Stimulated activated CD8-positive, alpha-beta memory T cell treated with anti-CD3 and anti-CD28 coated beads, Interleukin-4, amount 100 ng/mL, for 4 hours (primary cell): ENCODE measurements at places on chromosomes 5 and 9.

DNA sequence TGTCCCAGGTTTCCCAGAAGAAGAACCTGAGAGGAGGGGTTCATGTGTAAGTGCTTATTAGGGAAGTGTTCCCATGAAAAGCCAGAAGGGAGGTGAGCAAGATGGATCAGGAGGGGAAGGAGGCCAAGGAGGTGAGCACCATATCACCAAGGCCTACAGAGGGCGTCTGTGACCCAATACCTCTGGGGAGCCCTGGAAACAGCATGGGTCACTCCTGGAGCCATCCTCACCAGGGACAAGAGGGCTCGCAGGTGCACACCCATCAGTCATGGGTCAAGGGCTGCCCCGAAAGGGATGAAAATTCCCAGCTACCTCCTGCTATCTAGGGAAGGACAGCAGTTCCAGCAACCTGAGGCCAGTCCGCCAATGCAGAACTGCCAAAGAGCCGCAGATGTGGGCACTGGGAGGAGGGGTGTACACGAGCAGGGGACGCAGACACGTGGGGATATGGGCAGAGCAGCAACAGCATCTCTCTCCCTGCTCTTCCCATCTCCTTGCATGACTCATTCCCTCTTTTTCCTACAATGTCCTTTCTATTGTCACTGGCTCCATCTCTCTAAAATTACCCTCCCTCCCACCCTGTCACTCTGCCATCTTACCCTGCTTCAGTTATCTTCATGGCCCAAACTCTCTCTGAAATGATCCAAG lies 167.6 kb upstream of the FSTL4 start:
- no peak for DNase-seq

DNA sequence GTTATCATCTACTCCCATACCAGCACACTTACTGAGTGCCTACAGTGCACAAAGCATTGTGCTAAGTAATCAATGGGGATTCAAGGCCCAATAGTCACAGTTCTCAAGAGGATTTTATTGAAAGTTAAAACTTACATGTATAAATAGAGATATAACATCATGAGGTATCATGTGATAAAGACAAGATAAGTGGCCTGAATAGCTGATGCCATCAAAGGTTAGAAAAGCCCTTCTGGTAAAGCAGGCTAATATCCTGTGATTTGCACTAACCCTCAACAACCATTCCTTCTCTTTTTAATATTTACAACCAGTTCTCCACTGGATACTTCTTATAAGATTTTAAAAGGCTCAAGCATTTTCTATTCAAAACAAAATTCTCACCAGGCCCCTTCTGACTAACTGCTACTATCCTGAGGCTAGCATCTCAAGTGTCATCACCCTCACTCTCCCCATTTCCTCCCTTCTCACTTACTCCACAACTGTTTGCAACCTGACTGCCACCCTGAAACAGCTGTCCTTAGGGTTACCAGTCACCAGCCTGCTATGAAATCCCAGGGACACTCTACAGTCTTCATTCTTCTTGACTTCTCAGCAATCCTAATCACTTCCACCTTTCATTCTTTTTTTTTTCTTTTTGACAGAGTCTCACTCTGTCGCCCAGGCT lies 377.9 kb downstream of the ENC1 start:
- DNase-seq: no peak

DNA sequence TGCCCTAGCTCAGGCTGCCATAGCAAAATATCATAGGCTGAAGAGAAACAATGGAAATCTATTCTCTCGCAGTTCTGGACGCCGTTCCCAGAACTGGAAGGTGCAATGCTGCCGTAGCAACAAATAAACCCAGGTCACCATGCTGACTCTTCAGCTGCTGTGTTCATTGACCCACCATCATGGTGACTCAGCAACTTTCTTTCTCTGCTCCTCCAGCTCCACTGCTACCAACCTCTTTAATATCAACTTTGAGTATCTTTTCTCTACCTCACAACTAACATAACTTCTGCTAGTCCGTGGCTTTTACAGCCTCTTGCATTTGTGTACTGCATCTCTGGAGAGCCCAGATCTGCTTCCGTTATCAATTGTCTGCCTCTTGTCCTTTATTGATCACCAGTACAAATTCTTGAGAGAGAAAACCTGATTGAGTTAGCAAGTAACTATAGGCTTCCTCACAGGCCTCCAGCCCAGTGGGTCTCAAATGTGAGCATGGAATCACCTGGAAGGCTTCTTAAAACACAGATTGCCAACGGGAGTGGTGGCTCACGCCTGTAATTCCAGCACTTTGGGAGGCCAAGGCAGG lies 47.3 kb upstream of the SLC30A5 start:
- no peak for DNase-seq

- DNase-seq: no peak
Measured at GRCh38 chr5:7742241-7742656, 108.7 kb downstream of the CFAP90 start.

DNA sequence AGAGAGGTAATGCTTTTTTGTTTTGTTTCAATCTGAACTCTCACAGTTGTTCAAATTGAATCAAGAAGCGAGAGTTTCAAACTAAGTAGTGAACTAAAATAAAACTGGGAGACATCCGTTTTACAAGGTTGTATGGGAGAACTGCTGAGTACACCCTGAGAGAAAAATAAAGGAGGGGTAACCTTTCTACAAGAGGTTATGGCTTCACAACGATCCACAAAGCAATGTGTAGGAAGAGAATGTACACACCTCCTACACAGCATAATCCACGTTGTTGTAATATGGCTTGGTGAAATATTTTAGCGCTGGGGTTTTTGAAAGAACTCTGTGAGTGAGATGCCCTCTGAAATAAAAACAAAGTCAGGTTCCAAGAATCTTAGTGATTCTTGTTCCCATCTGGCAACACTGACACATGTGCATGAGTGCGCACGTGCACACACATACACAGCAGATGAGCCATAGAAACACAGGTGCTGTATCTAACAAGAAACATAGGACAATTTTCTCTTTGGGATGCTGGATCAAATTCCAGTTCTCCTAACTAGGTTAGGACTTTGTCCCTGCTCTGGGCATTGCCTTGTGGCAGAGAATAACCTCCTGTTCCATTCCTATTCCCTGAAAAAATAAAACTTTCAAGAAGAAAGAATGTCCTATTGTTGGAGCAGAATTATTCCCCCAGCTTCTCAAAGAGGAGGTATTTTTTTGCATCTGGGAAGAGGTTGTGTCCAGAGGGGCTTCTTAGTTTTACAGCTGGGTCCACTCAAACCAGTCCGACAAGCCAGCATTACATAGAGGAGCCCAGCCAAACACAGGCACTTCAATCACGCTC lies 94.5 kb upstream of the EFNA5 start:
- DNase-seq: no peak

- no peak for DNase-seq
Measured at GRCh38 chr5:107781451-107781850, 110.7 kb upstream of the EFNA5 start.

DNA sequence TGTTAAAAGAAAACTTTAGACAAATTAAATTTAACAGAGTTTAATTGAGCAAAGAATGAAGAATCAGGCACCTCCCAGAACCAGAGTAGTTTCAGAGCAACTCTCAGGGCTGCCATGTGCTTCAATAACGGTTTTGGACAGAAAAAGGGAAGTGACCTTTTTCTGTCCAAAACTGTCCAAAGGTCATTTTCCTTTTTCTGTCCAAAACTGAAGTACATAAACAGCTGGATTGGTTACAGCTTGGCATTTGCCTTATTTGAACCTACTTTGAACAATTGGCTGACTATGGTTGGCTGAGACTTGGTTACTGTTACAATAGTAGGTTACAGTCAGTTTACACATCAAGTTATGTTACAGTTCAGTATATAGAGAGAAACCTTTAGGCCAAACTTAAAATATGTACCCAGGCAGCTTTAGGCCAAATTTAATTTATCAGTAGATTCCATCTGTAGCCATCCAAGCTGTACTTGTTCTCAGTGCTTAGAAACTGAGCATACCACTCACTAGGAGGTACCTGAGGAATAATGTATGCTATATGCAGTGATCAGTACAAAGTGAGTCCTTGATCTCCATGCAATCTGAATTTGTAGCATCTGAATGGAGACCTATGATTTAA lies 44.0 kb downstream of the C9orf85 start:
- DNase-seq: no peak

DNA sequence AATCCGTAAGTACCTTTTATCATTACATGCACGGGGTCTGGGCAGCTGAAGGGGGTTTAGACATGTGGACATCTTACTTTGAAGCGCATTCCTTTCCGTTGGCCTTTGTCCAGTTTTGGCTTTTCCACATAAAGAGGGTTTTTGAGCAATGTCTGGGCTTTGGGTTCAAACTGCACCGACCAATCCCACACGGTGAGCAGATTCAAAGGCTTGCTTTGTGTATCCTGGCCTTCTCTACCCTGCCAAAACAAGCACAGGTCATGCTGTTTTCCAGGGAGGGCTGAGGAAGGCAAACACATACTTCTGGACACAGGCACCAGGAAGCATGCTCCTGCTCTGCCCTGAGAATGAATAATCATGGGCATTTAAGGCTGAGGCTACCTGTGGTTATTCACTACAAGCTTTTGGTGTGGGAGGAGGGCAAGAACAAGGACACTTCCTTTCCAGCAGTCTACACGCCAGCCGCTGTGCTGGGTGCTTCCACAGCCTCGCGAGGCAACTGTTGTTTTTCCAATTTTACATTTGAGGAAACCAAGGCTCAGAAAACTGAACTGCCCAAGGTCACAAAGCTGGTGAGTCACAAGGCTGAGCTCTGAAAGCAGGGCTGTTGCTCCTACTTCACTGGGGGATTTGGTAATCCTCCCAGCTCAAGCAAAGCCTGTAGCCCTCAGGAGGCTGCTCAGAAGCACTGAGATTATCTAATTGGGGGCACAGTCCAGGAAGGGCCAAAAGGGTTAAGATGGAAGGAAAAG lies 59.8 kb upstream of the GOLPH3 start:
- no peak for DNase-seq

GRCh38 chr9:136603901-136604814 lies 58.3 kb upstream of the NOTCH1 start:
- DNase-seq: no peak

- no peak for DNase-seq
Measured at GRCh38 chr5:127863610-127864395, 160.6 kb downstream of the CCDC192 start.

- DNase-seq: no peak
Measured at GRCh38 chr5:125410537-125411070, 664.2 kb upstream of the ZNF608 start.

DNA sequence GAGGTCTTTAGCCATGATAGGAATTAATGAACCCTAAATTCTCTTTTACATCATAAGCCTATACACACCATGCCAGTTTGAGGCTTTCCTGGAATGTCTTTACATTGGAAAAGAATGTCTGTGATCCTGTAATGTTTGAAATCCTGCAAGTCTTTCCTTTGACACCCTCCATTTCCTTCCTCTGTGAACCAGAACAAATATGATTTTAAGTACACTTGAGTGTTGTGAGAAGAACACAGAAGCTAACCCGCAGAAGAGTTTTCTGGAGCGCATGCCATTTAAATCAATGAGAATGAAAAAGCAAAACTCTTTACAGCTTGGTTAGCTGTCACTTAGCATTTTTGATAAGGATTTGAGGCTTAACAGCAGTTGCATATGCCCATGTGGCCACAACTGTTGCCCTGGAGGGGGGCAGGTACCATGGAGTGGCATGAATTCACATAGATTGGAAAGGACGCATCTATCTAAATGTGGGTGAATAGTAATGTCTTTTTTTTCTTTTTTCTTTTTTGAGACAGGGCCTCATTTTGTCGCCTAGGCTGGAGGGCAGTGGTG lies 372.6 kb downstream of the KDM4C start:
- no peak for DNase-seq

DNA sequence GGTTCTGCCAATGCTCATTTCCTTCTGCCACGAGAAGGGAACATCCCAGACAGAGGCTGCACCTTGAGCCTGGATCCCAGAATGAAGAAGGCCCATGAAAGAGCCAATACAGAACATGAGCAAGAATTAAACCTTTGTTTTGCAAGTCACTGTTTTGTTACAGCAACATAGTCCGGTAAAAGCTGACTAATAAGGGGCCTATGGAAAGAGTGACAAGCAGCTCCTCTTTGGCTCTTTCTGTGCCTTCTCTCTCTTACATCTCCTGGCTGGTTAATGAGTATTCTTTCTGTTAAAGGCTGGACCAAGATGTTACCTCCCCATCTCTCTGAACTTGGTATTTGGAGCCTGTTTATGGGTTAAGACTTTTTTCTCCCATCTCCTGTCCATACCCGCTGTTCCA lies 10.8 kb downstream of the GFRA3 start:
- DNase-seq: no peak
